ENCODE measurements at places on chromosomes 12 and 14.
A peak's percentile ranks its signal among the peaks of the same experiment; 100 is the strongest.

DNA sequence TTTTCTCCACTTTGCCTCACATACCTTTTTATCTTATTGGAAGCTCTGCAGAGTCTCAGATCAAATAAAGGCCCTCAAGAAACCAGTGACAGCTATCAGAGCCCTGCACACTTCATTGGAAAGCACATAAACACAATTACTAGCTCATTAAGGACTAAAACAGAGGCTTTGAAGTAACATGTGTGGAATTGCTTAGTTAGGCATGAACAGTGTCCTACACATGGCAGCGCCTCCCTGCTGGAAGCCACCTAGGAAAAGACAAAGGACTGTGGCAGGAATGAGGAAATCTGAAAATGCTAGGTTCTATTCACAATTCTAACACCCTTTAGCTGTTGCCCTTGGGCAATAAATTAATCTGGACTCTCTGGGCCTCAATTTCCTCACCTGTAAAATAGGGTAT is 89.4 kb downstream of the SUDS3 start:
- DNase-seq: no peak

GRCh38 chr14:67276131-67276530 is 34.9 kb downstream of the PALS1 start:
- DNase-seq: no peak

- DNase-seq: peak; percentile 42
These were observed 1025.7 kb upstream of the TMEM132C start for GRCh38 chr12:127241072-127241817.

DNA sequence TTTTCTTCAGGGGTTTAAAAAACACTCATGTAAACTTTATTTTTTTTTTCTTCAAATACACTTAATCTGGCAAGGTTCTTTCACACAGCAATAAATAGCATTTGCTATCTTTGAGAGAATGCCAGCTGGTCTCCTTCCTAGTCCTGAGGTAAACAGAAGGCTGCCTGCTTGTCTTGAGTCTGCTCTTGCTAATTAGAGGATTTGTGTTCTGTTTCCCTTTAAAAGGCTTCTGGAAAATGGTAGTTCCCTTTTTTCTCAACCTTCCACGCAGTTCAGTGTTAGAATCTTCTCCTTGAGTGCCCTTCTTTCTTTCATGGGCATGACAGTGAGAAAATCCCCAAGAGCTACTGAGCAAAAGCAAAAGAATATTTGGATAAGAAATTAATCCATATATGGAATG is 92.3 kb upstream of the DCN start:
- DNase-seq: no peak

DNA sequence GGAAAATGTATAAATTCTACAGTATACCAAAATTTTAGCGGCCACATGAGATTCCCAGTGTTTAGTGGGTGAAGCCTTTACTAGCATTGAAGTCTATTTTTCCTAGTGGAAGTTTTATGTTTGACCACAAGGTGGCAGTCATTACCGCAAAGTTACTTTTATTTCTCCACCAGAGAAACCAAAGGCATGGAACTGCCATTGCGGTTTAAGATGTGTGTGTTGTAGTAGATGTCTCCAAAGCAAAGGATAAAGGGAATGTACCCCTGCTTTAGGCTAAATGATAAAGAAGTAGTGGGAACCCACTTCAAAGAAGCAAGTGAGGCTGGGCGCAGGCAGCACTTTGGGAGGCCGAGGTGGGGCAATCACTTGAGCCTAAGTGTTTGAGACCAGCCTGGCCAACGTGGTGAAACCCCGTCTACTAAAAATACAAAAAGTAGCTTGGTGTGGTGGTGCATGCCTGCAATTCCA is 140.5 kb downstream of the PRKCH start:
- peak; percentile 54 for DNase-seq

- DNase-seq: no peak
These were observed 149.4 kb downstream of the GPR65 start for GRCh38 chr14:88154321-88154720.

DNA sequence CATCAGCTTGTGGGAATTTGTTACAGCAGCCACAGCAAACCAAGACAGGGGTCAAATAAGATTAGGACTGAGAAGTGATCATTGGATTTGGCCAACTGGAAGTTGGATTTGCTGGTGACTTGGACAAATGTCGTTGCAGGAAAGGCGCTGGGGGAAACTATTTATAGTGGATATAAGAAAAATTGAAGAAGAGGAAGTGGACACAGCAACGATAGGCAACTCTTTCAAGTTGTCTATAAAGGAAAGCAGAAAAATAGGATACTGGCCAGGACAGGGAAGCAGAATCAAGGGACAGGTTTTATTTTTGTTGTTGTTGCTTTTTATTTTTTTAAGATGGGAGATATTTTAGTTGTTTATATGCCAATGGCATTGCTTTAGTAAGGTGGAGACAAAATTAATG is 56.2 kb upstream of the RTRAF start:
- no peak for DNase-seq

GRCh38 chr12:55899082-55899481 is 28.6 kb downstream of the PYM1 start:
- no peak for DNase-seq

DNA sequence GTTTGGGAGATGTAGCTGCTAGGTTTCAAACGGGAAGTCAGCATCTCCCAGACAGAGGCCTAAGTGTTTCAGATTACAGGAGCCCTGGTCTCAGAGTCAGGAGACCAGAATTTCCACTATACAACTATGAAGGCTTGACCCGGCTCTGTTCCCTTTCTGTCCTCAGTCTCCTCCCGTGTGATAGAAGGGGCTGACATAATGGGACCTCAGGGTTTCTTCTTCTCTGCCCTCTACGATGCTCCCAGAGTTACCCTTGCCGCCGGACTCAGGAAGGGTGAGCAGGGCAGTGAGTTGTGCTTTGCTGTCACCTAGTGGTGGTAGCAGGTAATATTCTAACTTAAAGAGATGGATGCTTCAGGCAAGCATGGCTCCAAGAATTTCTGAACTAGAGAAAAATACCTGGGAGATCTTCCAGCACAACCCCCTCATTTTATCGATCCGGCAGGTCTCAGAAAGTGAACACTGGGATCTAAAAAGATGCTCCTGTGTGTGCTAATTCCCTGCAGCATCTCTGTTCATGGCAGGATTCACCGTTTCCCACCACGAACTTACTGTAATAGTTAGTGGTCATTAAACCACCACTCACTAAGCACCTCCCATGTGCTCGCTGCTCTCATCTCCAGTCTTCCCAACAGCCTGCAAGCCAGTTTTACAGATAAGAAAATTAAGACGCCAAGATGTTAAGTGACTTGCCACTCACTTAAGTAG is 84.4 kb downstream of the VWF start:
- peak; percentile 86 for DNase-seq

GRCh38 chr14:54728700-54729527 is 162.0 kb downstream of the SAMD4A start:
- no peak for DNase-seq

- no peak for DNase-seq
These were observed 97.9 kb downstream of the RFLNA start for GRCh38 chr12:124392667-124393413.

DNA sequence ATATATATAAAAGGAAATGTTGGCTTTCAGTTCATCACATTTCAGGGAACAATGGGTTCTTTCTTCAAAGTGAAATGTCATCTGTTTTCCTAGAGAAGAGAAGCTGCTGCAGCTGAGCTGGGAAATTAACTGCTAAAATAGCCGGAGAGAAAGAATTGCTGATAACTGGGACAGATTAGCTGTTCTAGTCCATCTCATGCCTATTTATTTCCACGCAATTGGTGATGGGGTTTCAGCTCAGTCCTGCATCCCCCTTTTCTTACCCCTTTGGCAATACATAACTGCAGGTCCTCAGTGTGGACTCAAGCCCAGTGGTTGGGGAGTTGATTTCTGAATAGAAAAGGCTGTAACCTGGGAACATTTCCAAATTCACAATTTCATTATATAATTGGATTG is 436.9 kb upstream of the TMEM132C start:
- DNase-seq: no peak

DNA sequence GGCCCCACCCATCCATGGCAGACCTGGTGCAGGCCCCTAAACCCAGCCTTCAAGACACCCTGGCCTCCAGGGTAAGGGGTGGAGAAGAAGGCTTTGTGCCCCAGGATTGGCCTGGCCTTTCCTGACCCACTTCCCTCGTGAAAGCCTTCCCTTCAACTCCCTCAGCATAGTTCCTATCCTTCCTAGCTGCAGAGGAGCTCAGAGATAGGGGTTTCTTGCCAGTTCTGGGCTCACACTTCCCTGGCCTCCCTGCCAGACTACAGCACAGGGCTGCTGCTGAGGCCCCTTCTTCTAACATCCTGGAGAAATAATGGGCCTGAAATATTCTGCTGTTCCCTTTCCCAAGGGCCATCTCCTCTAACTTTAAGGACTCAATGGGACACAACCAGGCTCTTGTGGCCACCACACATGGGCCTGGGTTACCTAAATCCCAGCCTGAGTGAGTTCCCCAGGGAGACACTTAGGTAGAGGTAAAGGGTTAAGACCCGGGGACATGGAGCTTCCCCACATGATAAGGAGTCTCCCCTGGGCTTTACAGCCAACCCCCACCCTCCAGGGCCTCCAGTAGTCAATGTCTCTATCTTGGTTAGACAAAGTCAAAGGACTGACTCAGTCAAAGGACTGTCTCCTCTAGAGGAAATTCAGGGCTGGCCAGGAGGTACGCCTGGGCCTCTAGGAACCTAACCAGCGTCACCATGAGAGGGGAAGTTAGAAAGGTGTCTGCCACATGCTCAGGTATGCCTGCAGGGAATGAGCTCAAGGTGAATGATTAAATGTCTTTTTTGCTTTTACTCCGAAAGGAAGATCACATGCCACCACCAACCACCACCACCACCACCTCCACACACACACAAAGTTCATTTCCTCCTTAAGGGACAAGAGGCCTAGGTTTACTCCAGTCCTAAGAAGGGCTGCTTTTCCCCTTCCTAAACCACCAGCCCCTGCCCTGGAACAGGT is 7.1 kb downstream of the ZFP36L1 start:
- peak; percentile 90 for DNase-seq

DNA sequence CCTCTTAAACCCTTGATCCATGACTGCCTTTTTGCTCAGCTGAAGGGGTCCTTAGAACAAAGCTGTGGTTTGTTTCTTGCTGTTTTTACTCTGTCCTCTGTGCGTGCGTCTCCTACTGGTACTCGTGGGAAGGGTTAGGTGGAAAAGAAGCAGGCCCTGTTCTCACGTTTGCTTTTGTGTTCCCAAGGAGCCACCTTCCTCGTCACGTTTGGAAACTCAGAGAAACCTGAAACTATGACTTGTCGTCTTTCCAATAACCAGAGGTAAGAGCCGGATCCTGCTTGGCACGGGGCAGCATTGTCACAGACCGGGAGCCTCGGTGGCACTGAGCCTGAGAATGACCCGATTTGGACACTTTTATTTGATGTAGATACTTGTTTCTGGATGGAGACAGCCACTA is 13.1 kb downstream of the ZFYVE21 start:
- DNase-seq: no peak

DNA sequence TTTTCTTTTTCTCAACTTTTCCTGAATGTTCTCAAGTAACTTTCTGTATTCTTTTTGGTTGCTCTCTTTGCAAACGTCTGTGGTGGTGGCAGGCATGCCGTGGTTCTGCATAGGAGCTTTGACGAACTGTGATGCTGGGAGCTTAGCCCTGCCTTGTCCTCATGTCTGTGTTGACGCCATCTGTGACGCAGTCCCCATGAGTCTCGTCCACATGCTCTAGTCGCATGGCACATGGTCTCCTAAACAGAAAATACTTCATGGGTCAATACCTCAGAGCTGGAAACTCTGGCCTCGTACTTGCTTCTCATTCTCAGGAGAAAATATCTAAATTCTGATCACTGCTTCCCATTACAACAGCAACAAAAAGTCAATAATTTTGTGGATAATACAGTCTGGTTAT is 50.3 kb upstream of the DYNC1H1 start:
- DNase-seq: no peak

- no peak for DNase-seq
These were observed 24.8 kb upstream of the MTHFD1 start for GRCh38 chr14:64363265-64363846.

DNA sequence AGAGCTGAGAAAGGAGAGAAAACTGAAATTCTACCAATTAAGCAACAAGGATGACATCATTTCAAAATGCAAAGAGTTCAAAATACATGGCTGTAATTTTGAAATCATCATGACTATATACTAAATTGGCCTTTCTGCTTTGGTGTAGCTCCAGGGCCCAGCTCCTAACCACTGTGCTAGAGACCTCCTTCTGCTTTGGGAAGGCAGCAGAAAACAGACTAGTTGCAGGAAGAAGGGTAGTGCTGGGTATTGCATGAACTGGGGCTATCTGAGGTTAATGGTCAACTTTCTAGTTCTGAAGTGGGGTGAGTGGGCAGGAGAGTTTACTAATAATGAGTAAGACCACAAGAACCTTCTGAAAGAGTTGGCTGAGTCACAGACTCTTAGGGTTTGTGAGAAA is 66.2 kb downstream of the PTGER2 start:
- no peak for DNase-seq

DNA sequence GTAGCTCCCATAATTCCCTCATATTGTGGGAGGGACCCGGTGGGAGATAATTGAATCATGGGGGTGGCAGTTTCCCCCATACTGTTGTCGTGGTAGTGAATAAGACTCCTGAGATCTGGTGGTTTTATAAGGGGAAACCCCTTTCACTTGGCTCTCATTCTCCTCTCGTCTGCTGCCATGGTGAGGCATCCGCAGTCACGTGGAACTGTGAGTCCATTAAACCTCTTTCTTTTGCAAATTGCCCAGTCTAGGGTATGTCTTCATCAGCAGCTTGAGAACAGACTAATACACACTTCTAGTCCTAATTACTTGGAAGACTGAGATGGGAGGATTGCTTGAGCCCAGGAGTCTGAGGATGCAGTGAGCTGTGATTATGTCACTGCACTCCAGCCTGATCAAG is 64.4 kb downstream of the TMX1 start:
- DNase-seq: no peak

GRCh38 chr12:78698747-78699146 is 165.8 kb upstream of the SYT1 start:
- peak; percentile 73 for DNase-seq

DNA sequence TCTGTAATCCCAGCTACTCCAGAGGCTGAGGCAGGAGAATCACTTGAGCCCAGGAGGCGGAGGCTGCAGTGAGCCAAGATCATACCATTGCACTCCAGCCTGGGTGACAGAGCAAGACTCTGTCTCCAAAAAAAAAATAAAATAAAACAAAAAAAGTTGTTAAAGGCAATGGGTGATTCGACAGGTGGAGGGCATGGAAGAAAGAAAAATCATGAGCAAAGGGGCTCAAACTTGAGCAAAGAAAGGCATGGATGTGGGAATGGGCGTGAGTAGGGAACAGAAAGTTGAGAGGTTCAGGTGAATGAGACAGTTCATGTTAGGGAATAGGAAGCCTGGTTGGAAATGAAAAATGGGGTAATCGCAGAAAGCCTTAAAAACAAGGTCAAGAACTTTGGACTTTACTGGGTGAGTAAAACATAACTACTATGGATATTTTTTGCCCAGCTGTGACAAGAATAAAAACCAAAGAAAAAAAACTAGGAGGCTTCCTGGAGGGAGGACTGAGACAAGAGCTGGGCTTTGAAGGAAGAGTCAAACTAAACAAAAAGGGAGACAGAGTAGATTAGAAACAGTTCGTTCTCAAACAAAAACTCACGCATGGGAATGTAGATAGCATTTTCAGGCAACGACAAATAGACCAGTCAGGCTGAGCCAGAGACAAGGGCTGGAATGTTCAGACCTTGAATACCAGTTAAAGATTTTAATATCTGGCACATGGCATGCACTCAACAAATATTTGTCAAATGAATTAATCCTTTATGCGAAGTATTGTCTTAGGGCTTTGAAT is 18.8 kb downstream of the PYM1 start:
- no peak for DNase-seq

GRCh38 chr12:31603546-31604009 is 12.6 kb upstream of the DENND5B start:
- DNase-seq: no peak

GRCh38 chr12:121334513-121335343 is 17.5 kb downstream of the ANAPC5 start:
- DNase-seq: peak; percentile 85

All from trophoblast cell (in vitro differentiated cells and primary cell).